ENCODE measurements at places on chromosomes 11 and 22.

DNA sequence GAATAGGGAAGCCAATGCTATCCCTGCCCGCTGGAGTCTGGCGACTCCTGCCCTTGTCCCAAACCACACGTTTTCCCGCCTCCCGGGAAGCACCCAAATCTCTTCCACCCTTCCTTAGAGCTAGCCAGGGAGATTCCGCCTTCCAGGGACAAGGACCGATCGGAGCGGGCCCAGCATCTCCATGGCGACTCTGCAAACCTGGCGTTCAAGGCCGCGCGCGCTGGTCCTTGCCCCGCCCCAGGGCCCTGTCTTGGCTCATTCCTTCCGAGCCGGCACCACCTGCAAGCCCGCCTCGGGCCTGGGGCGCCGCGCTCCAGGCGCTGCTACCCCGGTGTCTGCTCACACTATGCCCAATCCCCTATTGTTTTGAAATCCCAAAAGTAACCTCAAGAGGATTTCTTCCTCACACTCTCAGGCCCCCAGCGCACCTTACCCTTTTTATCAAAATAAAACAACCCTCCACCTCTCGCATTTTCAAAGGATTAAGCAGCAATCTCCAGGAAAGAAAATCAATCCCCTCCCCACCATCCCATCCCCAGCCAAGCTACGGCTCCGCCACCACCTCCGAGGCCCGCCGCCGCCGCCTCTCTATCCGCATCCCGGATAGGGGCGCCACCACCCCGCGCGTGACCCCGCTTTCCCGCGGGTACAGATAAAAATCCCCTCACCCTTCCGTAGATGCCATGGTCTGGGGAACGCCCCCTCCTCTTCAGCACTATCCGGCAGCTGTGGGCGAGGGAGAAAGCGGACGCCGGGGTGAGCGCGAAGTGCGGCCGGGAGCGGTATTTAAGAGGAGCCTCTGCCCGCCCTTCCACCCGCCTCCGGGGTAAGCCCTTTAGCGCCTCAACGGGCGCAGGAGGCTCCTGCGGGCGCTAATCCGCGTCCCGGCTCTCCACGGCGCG is 825 bp downstream of the SLC1A2 start:
- no peak for DNase-seq

- DNase-seq, result no peak
These were observed 76.4 kb downstream of the KCNQ1 start for GRCh38 chr11:2521081-2521732.

- DNase-seq, result no peak
These were observed 39.4 kb downstream of the OPCML start for GRCh38 chr11:133492895-133493294.

- DNase-seq, result no peak
These were observed 32.6 kb downstream of the MYO18B start for GRCh38 chr22:25774575-25775026.

GRCh38 chr22:38820020-38820419 is 23.8 kb downstream of the NPTXR start:
- DNase-seq, result no peak

- DNase-seq, result peak; percentile 39
These were observed 195 bp upstream of the CREB3L1 start for GRCh38 chr11:46277313-46277621.

Data from suppressor macrophage treated with lipopolysaccharide for 4 hours (primary cell).